Foreskin melanocyte (primary cell): ENCODE measurements at places on chromosomes 7 and 10.

DNA sequence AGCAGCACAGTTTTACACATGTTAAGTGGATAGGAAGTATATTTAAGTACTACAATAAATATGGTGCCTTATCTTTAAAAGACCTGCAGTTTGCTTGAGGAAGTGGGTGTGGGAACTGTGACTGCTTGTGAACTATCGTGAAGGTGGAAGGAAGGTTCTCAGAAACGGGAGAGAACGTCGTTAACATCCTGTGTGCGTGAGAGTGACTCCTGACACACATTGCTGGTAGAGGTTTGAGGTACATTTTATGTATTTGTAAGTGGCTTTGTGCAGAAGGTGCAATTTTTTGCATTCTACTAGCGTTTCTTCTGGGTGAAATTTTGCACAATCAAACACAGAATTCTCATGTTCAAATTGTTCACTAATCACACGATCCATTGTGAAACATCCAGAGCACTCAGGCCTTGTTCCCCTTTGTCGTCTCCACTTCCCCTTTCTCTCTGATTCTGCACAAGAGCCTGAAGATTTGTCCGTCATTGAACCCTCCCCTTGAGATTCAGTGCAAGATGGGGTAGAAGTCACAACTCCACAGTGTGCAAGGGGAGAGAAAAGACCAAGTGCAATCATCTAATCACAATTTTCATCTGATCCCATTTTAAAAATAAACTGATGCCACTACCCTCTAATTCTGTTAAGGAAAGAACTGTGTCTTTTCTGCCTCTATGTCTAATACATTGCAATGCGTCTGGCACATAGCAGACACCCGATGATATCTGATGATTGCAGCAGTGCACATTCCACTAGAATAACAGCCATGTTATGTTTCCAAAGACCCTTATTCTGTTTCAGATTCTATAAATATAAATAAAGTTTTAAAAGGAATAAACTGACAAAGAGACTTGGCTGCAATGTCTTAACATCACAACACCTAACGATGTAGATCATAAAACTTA is 279.9 kb downstream of the NEBL start:
- no peak for DNase-seq

- no peak for DNase-seq
Measured at GRCh38 chr10:70403483-70404035, 386 bp upstream of the EIF4EBP2 start.

DNA sequence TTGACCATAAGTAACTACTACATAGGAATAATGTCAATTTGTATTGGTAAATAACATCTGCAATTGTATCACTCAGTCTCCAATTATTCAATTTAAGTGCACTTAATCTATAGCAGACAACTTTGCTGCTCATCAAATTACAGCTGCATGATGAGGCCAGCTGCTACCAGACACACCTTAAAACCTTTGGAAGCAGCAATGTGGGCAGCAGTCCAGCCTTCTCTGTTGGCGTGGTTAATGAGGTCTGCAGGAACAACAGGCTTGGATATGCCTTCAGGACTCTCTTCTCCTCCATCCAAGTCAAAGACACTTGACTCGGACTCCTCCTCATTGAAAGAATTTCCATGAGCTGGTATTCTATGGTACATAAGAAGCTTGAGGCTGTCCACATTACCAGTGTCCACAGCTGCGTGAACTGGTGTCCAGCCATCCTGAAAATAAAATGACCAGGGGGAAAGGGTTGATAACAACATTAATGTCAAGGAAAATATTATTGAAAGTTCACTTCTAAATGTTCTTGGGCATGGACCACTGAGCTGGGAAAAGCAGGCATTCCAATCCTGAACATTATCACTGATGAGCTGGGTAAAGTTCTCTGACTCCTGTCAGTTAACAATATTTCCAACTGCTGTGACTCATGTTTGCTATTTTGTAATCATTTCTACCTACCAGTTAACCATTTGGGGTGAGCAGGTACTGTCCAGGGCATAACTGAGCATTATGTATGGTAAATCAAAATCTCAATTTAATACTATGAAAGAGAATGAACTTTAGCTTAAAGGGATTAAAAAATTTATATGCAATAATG is 95.7 kb downstream of the CTTNBP2 start:
- no peak for DNase-seq

GRCh38 chr10:117993166-117993565 is 53.6 kb downstream of the RAB11FIP2 start:
- DNase-seq, result no peak

DNA sequence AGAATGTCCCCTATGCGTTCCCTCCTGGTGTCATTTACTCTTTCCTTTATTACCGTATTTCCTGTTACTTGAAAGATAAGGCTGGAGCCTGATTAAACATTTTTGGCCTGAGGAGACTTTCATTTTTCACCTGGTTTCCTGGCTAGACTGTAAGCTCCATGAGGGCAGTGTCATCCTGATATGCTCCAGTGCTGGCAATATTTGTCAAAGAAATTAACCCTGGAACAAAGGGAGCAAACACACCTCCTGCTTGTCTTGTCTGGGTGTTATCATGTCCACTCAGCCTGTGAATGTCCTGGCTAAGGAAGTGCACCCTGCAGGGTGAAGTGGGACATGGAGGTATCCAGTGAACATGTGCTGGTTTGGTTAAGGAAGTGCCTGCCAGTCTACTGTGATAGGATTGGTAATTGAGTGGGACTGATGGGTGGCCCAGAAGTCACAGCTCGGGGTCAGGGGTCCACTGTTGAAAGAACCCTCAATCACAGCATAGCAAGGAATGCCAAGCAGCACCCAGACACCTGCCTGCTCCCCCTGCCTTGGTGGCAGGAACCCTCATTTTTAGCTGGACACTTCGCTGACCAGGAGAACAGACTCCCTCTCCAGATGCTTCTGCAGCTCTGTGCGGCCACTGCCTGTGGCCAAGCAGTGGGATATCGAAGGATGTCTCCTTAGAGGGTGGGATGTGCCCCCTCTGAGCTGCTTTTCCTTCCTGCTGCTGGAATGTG is 20.9 kb upstream of the PPIA start:
- DNase-seq, result no peak

- DNase-seq, result no peak
Measured at GRCh38 chr7:7569081-7569527, 2.4 kb downstream of the MIOS start.

GRCh38 chr10:71756311-71757191 is 16.8 kb downstream of the VSIR start:
- DNase-seq, result no peak

DNA sequence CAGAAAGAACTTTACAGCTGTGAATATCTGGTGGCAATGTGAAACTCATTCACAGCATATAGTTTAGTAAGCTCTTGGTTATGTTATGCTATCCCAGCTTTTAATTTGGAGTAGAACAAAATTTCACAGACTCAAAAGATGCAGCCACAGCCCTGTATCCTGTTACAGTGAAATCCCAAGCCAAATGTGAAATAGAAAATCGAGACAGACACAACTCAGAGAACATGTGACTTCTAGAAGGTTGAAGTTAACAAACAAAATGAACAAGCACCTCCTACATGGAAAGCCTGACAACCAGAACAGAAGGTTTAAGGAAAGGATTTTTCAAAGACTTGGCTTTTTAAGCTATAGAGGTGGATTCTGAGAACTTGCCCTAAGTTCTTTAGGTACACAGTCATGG is 39.6 kb downstream of the JAZF1 start:
- DNase-seq, result no peak

GRCh38 chr7:81725812-81726127 is 44.1 kb downstream of the HGF start:
- DNase-seq, result no peak

GRCh38 chr10:125340903-125341302 is 180.5 kb upstream of the CTBP2 start:
- no peak for DNase-seq

DNA sequence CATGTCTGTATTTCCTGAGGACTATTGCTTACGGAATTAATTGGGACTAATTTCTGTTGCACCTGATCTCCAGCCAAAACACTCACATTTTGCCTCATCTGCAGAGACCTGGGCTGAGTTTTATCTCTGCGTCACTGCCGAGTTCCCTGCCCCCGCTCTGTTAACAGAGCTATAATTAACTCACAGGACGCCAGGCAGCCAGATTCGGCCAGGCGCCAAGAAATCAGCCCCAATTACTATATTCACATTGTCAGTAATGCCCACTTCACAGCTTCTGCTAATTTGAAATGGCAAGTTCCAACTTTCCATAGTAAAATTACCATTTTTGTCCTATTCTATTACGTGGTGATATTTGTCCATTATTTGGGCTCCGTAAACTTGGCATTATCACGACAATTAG is 130.5 kb downstream of the CUX1 start:
- no peak for DNase-seq

DNA sequence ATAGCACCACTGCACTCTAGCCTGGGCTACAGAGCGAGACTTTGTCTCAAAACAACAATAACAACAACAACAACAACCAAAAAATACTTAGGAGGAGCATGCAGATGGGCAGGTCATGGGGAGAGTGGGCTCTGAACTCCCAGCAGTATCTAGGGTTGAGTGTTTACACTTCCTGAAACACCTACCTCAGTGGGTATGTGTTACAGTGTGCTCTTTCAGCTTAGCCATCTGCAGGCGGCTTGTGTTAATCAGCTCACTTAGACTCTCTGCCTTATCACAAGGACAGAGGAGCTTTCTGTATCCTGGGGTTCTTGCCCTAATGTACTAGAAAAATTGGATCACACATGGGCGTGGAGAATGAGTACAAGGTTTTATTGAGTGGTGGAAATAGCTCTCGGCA is 340.2 kb downstream of the KIF20B start:
- DNase-seq, result no peak

DNA sequence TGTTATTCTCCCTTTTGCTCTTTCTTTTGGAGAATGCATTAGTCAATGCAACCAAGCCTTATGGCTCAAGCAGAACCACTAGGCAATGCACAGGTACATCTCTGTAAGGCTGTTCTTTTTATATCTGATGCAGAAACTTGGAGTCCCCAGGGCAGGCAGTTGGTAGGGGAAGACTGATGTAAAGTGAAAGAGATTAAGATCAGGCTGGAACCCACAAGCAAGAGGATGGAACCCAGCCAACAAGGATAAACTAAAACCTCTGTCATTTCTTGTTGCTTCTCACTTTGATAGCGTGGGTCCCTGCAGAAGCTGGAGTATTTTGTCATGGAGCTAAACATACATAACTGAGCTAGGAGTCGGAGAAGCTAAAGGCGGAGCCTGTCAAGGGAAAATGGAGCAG is 142.9 kb downstream of the GPAM start:
- no peak for DNase-seq
